Activated CD4-positive, alpha-beta T cell treated with anti-CD3 and anti-CD28 coated beads, Interleukin-2, amount 10 ng/mL, durations not matched to agents 24 days and 14 days (primary cell): ENCODE measurements at places on chromosomes 11 and 22.

- no peaks in the 10 kb centered on the region for H3K36me3 ChIP-seq
- no peak overlapping the region for H3K4me3 ChIP-seq
- DNase-seq = no peak
- H3K27ac ChIP-seq = no peak overlapping the region
Measured at GRCh38 chr11:132840660-132841059, 691.6 kb downstream of the OPCML start.

DNA sequence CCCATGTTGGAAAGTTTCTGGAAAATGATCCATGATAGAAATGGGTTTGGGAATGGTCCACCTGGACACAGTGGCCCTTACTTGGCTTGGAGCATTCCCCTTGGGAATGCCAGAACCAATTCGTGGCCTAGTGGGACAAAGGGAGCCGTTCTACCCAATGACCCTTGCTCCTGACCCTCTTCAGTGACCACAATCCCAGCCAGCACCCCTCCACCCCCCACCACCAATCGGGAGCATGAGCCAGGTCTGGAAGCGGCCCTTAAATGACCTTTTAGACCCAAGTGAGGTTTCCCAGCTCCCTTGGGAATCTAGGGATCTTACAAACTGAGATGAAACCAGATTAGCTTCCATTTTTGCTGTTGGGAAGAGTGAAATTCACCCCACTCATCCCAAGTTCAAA lies 51.3 kb upstream of the CDON start:
- H3K4me3 ChIP-seq = no peak overlapping the region
- DNase-seq = no peak
- no peaks in the 10 kb centered on the region for H3K27me3 ChIP-seq
- peaks cover 3% of the 10 kb centered on the region for H3K4me1 ChIP-seq

DNA sequence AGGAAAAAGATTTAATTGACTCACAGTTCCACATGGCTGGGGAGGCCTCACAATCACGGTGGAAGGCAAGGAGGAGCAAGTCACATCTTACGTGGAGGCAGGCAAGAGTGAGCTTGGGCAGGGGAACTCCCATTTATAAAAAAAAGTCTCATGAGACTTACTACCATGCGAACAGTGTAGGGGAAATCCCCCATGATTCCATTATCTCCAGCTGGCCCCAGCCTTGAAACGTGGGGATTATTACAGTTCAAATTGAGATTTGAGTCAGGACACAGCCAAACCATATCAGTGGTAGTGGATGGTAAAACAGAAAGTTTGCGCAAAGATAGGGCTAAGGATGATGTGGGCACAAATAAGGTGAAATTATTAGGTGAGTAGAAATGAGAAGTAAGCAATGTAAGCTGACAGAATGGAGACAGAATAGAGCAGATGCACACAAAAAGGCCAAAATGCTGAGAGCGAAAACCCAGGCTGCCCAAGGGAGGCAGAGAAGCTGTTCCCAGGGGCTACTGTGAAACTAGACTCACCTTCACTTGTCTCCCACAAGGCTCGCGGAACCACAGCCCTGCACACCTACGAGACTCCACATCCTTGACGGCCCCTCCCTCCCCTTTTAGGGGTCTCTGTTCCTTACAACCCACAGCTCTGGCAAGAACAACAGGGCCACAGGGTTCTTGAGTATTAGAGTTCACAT lies 377.6 kb downstream of the CADM1 start:
- H3K27me3 ChIP-seq = no peaks in the 10 kb centered on the region
- H3K4me3 ChIP-seq = no peak overlapping the region

DNA sequence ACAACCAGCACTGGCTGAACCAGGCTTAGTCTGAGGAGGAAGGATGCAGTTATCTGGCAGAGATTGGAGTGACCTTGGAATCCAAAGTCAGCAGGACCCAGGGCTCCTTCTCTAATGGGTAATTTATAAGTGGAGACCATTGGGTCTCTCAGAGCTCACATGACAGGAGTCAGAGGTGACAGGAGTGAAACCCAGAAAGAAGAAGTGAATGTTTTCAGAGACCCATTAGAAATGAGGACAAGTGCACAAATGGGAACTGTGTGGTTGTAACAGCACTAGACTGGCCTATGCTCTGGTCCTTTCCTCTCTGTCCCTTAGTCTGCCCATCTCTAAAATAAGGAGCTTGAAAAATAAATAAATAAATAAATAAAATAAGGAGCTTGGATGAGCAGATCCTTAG lies 107.4 kb downstream of the SERGEF start:
- DNase-seq = no peak
- H3K27ac ChIP-seq = no peak overlapping the region
- H3K36me3 ChIP-seq = peaks cover 1% of the 10 kb centered on the region
- no peaks in the 10 kb centered on the region for H3K4me1 ChIP-seq
- H3K4me3 ChIP-seq = no peak overlapping the region

- peak overlapping the region; percentile 99 for H3K27ac ChIP-seq
- peak overlapping the region; percentile 94 for H3K4me3 ChIP-seq
- H3K27me3 ChIP-seq = no peaks in the 10 kb centered on the region
- H3K4me1 ChIP-seq = peaks cover 29% of the 10 kb centered on the region
Measured at GRCh38 chr11:72792437-72793021, 1.3 kb downstream of the STARD10 start.

GRCh38 chr22:38724926-38725571 lies 19.3 kb downstream of the GTPBP1 start:
- peaks cover 4% of the 10 kb centered on the region for H3K4me1 ChIP-seq
- peak; percentile 80 for DNase-seq
- no peaks in the 10 kb centered on the region for H3K27me3 ChIP-seq
- peaks cover 72% of the 10 kb centered on the region for H3K36me3 ChIP-seq
- H3K27ac ChIP-seq = peak overlapping the region; percentile 2
